ENCODE measurements at places on chromosomes 3 and 15. TPM values are rescaled to one million over a fixed set of nuclear protein-coding genes. Genes with fewer than 3 reads are reported as not detected.

The GPR149 gene
- not detected for total RNA-seq

The C2CD4B gene
- 0.98 TPM for total RNA-seq

- DNase-seq: no peak
Observed at GRCh38 chr3:151008699-151009098, 36.2 kb upstream of the CLRN1 start.

DNA sequence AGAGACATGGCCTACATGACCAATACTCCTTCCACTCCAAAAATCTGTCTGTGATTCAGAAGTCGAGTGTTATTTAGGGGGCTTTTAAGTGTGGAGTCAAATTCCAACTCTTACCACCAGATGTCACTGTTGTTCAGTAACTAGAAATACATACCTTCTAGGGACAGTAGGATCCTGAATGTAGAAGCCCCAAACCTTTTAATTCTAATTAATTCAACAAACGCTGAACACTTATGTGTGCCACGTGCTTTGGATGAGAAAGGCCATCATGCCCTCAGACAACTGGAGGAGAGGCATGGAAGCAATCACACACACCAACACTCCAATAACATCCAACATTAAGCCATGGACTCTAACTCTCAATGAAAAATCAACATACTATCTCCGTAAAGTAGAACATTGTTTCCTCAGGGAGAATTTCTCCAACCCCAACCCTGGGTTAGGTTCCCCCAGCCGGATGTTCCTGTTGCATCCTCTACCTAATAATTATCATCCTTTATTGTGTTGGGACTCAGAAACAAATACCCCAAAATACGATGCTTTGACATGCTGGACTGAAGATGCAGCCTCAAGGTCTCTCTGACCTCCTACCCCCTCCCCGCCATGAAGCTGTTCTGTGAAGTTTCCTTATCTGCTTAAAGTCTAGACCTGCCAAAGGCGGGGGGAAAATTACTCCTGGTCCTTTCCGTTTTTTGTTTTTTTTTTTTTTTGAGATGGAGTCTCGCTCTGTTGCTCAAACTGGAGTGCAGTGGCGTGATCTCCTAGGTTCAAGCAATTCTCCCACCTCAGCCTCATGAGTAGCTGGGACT lies 8.0 kb upstream of the CCDC13 start:
- DNase-seq: no peak

DNA sequence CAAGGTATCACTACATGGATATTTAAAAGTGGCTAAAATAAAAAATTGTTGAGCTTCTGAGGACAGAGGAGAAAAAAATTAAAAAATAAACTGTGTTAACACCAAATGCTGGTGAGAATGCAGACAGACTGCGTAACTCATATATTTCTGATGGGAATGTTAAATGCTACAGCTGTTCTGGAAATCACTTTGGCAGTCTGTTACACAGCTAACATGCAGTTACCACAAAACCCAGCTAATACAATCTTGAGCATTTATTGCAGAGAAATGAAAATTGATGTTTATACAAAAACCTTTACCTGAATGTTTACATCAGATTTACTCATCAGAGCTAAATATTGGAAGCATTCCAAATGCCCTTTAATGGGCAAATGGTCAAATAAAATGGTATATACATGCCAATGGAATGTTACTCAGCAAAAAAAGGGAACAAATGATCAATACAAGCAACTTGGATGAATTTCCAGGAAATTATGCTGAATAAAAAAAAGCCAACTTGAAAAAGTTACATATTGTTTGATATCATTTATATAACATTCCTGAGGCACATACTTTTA lies 24.6 kb downstream of the MNS1 start:
- no peak for DNase-seq

DNA sequence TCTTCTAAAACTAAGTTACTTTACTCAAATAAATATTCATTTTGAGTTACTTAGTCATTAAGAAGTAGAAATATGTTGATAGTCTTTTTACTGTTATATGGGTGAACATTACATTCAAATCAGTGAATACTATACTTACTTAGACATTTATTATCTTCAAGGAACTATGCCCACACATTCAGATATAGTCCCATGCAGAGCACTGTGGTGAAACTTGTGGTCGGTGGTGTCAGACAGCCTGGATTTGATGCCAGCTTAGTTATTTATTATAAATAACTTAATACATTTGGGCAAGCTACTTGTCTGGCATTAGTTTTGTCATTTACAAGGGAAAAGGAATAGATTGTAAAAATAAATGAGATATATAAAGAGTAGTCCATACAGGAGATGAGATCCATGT lies 149.5 kb downstream of the RAP2B start:
- DNase-seq: no peak

All from breast epithelium (tissue), 4 donors.